ENCODE measurements at places on chromosomes 6 and 20.

DNA sequence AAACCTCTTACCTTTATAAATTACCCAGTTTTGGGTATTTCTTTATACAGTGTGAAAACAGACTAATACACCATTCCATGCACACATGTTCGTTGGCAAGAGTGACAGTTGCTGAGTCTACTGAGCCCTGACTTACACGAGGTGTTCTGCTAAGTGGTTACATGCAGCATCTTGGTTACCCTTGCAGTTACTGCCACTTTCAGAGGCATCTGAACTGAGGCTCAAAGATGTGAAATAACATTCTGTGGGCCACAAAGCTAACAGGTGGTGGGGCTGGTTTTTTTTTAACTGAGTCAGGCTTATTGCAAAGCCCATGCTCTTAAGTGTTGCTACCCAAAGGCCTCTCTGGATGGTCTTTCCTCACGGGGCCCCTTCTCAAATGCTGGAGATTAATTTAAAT lies 54.4 kb upstream of the GTSF1L start:
- no peak for DNase-seq

GRCh38 chr6:130993292-130993765 lies 69.7 kb downstream of the EPB41L2 start:
- no peak for DNase-seq

DNA sequence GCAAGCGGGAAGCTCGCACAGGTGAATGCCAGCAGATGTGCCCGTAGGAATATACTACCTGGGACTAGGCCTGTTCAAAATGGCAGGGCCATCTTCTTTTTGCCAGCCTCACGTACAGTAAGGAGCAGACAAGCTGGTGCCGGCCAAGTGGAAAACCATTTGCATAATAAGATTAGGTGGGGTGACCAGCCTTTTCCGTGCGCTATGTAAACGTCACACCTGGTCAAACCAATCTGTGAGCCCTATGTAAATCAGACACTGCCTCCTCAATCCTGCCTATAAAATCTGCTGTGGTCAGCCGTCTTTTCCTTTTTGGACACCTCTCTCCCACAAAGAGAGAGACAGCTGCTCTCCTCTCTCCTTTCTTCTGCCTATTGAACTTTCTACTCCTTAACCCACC lies 60.8 kb upstream of the TMEM30A start:
- DNase-seq: no peak

DNA sequence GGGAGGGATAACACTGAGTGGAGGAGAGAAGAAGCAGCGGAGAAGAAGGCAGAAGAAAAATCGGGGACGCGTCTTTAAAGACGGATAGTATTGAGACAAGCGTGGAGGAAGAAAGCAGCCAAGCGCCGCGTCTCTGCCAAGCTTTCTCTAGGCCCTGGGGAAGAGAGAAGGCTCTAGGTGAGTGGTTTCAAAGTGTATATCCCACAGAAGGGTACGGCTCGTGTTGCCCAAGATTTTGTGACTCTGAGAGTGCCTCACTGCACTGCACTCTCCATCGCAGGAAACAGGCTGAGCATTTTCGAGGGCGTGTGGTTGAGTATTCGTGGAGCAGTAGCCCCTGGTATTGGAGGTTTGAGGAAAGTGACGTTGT lies 185.4 kb downstream of the TRIM27 start:
- DNase-seq: no peak

DNA sequence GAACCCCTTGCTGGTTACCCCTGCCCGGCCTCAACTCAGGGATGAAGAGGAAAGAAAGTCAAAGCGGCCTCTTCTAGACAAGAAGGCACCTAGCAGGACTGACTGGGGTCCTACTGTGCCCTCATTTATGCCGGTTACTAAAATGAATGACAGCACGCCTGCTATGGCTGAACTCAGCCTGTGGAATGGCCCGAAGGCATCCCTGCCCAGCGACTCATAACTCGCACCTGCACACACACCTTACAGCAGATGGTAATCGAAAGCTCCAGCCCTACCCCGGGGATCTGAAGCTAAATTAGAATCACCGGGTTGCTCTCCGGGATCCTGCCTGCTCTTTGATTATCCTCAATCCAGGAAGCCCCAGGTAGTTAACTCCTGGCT lies 747 bp upstream of the TXNDC5 start:
- no peak for DNase-seq

- no peak for DNase-seq
Measured at GRCh38 chr6:125792680-125793079, 1.9 kb downstream of the NCOA7 start.

GRCh38 chr20:1890469-1891262 lies 4.5 kb upstream of the SIRPA start:
- no peak for DNase-seq

DNA sequence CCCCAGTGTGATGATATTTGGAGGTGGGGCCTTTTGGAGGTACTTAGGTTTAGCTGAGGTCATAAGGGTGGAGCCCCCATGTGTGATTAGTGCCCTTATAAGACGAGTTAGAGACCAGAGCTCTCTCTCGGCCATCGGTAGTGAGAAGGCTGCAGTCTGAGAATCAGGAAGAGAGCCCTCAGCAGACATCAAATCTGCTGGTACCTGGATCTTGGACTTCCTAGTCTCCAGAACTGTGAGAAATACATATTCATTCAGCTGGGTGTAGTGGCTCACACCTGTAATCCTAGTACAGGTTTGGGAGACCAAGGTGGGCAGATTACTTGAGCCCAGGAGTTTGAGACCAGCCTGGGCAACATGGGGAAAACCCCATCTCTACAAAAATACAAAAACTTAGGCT lies 48.7 kb upstream of the DDR1 start:
- no peak for DNase-seq

DNA sequence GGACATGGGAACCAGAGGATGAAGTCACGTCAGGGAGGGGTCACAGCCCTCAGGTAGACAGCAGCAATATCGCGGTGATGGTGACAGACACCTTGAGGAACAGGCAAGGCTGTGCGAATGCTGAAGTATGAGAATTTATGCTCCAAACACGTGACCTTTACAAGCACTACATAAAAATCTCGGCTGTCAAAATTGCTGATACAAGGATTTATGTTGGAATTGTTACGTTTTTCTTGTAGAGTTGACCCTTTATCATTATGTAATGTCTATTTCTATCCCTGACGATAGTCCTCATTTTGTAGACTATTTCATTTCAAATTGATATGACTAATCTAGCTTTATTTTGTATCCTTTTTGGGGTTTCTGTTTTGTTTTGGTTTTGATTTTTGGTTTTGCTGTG lies 311.1 kb downstream of the C6orf118 start:
- no peak for DNase-seq

- no peak for DNase-seq
Measured at GRCh38 chr6:99216959-99217358, 132.5 kb downstream of the FAXC start.

DNA sequence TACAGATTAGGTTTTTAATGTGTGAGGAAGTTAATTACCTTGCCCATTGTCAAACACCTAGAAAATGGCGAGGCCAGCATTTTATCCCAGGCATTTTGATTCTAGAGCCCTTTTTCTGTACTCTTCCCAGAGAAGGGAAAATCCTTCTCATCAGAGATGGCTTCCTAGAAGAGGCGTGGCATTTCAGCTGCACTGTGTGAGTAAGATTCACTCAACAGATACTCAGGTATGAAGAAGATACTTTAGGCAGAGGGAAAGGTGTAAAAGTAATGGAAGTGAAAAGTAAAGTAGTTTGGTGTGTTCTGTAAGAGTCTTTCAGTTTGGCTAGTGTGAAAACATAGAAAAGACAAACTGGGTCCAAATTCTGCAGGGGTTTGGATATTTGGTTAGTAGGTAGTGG lies 113.8 kb downstream of the MAP3K4 start:
- no peak for DNase-seq

- no peak for DNase-seq
Measured at GRCh38 chr6:44951253-44951747, 376.8 kb upstream of the RUNX2 start.

DNA sequence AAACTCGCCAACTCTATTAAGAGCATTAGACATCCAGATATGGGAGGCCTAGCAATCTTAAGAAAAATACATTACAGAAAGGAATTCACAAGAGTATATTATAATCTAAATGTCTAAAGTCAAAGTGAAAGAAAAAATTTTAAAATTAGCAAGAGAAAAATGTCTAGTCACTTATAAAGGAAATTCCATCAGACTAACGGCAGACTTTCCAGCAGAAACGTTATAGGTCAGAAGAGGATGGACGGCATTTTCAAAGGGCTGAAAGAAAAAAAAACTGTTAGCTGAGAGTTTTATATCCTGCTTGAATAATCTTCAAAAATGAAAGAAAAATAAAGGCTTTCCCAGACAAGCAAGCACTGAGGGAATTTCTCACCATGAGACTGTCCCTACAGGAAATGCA lies 269.0 kb downstream of the HDGFL1 start:
- no peak for DNase-seq
